Thymus (tissue), 14 donors: ENCODE measurements at places on chromosomes 4 and X. TPM values are rescaled to one million over a fixed set of nuclear protein-coding genes. Genes with fewer than 3 reads are reported as not detected.

DNA sequence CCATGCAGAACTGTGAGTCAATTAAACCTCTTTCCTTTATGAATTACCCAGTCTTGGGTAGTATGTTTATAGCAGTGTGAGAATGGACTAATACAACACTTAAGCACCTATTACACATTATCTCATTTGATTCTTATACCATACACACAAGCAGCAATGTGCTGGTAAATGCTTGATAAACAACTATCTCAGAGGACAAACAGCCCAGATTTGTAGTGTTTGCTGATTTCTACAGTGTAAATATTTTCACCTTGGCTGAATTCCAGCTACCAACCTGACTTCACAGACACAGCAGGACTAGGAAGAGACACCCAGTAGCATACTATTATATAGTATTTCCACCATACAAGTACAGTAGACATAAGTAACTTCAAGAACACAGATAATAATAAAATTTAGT lies 406.5 kb upstream of the CNKSR2 start:
- no peaks in the 10 kb centered on the region for H3K36me3 ChIP-seq
- H3K27me3 ChIP-seq, result no peaks in the 10 kb centered on the region
- no peak overlapping the region for H3K4me3 ChIP-seq
- no peaks in the 10 kb centered on the region for H3K4me1 ChIP-seq
- DNase-seq, result no peak

Gene EXOC1L
- not detected for total RNA-seq

Gene ACOX3
- 8.7 TPM for total RNA-seq

Gene GPR173
- total RNA-seq, result 0.61 TPM

Gene NFKB1
- 42.6 TPM for total RNA-seq

Gene PGRMC1
- total RNA-seq, result 43.1 TPM
